ENCODE measurements at places on chromosomes 13 and 19.
A peak's percentile ranks its signal among the peaks of the same experiment; 100 is the strongest.

GRCh38 chr19:42156571-42156970 lies 24.3 kb upstream of the POU2F2 start:
- DNase-seq: no peak

GRCh38 chr19:39341129-39341718 lies 997 bp upstream of the SAMD4B start:
- no peak for DNase-seq

DNA sequence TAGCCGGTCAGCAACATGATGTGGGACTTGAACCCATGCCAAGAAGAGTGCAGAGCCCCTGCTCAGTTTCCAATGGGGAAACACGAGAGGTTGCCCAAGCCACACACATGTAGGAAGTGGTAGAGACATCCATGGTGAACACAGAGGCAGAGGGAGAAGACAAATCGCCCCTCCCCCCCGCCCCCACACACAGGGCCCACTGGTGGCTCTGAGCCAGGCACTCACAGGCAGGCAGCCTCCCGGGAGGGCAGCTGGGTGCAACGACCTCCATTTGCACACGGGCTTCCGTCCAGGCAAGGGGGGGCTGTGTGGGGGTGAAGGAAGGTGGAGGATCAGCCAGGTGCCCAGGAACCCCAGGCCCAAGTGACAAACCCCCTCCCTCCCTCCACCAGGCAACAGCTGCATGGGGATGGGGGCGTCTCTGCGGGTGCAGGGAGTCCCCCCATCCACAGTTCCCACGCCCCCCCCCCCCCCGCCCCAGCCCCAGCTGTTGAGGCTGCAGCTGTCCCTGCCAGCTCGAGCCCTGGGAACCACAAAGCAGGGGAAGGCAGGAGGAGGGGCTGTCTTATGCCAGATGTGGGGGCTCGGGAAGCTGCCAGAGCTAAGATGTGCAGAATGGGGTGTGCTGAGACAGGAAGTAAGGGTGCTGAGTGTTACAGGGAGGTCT lies 3.4 kb downstream of the NOTCH3 start:
- DNase-seq: no peak

- DNase-seq: no peak
Observed at GRCh38 chr13:40432018-40432978, 234.1 kb downstream of the FOXO1 start.

GRCh38 chr19:43697295-43697694 lies 18.6 kb upstream of the IRGC start:
- DNase-seq: no peak

DNA sequence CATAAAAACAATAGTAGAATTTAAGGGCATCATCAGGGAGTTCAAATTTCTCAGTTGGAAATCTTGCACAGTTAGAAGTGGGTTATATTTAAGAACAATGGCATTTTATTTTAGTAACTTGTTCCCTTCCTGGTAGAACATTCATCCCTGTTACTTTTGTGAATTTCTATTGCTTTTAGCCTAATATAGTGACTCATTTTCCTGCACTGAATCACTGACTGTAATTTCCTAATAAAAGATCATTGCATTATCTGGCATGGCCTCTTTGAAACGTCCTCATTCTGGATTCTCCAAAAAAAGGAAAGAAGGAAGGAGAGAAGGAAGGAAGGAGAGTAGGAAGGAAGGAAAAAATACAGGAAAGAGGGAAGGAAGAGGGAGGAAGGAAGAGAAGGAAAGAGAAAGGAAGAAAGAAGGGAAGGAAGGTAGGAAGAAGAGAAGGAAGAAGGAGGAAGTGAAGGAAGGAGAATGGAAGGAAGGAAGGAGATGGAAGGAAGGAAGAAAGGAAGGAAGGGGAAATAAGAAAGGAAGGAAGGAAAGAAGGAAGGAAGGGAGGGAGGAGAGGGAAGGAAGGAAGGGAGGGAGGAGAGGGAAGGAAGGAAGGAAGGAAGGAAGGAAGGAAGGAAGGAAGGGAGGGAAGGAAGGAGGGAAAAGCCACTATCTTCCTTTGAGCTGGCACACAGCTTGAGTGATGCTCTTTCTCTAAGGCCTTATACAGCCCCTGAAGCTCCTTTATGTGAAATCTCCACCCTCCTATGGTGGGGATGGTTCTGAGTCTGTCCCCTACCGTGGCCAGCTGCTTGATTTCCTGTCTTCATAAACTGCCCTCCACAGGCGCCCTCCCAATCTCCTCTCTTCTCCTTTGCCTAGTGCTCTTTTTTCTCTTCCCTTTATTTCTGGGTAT lies 29.8 kb upstream of the TM9SF2 start:
- DNase-seq: no peak

- no peak for DNase-seq
Observed at GRCh38 chr19:41206456-41206855, 12.6 kb upstream of the AXL start.

- DNase-seq: no peak
Observed at GRCh38 chr13:90420683-90421082, 926.8 kb upstream of the MIR17HG start.

DNA sequence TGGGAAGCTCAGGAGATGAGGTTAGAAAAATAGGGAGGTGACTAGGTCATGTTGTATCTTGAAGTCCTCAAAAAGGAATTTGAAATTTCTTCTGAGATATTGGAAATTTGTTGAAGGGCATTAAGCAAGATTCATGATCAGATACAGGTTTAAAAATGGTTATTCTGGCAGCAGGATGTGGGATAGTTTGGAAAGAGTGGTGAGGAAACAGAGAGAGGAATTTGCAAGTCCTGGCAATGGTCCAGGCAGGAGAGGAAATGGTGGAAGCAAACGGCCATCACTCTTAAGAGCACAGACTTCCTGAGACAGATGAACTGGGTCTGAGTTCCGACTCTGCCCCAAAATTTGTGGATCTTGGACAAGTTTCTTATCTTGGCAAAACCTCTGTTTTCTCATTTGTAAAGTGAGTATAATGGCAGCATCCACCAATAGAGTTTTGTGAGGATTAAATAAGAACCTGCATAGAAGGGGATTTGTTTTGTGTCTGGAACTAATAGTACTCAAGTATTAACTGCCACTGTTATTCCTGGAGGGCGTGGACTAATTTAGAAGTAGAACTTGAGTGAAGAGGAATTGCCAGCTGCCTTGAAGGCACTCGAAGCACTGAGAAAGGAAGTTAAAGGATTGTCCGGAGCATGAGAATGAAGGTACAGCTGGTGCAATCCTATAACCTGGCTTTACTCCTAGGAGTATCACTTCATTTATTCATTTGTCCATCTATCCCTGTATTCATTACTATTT lies 99.6 kb downstream of the CCNA1 start:
- no peak for DNase-seq

DNA sequence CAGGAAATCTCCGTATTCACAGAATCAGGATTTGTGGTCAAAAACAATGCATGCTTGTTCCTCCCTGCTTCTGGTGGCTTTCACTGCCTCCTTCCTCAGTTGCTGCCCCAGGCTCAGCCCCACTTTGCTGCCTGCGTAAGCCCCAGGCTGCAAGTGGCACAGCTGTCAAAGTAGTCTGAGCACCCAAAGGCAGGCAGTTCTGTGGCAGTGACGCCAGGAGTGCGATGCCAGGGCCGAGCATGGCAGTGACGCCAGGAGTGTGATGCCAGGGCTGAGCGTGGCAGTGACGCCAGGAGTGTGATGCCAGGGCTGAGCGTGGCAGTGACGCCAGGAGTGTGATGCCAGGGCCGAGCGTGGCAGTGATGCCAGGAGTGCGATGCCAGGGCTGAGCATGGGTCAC lies 77.3 kb upstream of the GPR183 start:
- no peak for DNase-seq

DNA sequence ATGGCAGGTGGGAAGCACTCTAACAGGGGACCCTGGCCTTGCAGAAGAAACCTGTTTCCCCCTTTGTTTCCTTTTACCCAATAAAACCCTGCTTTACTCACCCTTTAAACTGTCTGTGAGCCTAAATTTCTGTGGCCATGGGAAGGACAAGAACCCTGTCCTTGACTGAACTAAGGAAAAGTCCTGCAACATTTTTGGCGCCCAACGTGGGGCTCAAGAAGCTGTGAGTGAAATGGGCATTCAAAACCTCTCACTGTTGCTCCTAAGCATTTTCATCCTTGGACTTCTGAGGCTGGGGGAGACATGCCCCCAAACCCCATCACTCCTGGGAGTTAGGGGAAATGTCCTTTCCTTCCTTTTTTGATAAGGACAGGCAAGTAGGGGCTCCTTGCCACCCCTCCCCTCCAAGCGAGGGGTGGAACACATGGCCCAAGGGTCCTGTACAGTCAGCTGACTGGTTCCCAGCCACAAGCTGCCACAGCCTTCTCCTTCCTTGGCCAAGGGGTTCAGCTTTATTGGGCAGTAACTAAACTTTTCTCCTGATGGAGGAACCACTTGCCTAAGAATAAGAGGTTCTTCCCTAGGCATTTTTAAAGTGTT lies 381.6 kb downstream of the KLF5 start:
- no peak for DNase-seq

GRCh38 chr13:29844441-29844840 lies 6.0 kb downstream of the UBL3 start:
- DNase-seq: no peak

DNA sequence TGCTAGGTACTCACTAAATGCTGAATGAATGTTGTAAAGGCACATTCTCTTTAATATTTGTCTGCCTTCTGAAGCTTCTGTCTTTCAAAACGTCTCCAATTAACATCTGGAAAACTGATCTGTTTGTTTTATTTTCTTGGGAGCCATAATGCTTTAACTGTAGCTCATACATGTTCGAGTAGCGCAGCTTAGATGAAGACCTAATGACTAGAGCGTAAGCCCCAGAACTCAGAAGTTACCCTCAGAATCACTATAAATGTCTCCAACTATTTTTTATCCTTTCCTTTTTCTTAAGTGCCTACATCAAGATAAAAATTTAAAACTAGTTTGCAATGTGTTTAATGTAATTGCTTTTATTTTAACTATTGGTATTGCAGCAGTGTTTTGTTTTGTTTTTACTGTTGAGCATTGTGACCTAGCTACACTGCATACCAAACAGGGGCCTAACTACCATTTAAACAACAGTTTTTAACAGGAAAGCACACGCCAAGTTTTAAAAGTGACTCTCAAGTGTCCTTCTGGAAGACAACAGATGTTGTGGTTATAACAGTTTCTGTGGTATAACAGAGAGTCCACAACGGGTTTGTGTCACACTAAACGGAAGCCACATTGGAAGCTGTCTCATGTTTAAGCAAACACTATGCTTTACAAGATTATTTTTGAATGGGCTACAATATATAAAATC lies 42.0 kb downstream of the MRPL57 start:
- DNase-seq: no peak

- DNase-seq: peak; percentile 96
Observed at GRCh38 chr13:78841358-78841963, 182.5 kb upstream of the OBI1 start.

DNA sequence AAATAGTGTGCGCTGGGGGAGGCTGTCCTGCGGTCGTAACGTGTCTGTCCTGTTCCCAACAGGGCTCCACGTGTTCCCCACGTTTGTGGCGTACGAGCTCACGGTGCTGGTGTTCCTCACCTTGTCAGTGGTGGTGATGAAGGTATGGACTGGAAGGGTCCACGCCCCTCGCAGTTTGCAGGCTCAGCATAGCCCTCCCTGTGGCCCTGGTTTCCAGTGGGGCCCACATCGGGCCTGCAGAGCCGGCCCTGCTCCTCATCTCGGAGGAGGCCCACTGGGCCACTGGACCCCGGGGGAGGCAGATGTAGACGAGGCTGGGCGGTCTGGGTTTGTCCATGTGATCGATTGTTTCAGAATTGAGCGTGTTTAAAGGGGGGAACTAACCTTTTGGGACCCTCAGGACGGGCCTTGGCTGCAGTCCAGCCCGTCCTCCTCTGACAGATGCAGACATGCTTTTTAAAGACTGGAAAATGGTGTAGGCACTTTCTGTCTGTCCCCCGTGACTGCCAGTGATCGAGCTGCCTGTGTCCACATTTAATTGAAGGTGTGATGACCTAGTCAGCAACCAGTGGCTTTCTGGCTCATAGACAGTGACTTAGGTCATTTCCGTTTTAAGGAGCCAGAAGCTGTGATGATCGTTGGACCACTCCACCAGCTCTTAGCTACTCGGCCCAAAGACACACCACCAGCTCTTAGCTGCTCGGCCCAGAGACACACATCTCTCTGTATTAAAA lies 37.1 kb upstream of the TFDP1 start:
- DNase-seq: no peak

- DNase-seq: no peak
Observed at GRCh38 chr19:8046569-8047165, 5.9 kb upstream of the CCL25 start.

GRCh38 chr13:42751693-42752092 lies 29.7 kb upstream of the FAM216B start:
- DNase-seq: no peak

DNA sequence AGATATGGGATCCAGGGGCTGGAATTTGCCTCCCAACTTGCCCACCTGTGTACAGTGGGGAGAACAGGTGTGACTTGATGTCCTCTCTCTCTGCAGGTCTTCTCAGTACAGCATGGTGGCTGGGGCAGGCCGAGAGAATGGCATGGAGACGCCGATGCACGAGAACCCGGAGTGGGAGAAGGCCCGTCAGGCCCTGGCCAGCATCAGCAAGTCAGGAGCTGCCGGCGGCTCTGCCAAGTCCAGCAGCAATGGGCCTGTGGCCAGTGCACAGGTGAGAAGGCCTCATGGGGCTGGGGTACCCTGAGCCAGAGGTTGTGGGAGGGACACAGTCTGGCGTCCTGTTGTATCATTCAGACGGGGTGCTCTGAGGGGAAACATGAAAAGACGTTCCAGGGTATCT lies 3.0 kb downstream of the LENG8 start:
- no peak for DNase-seq

GRCh38 chr13:97223711-97224541 lies 1.8 kb downstream of the MBNL2 start:
- no peak for DNase-seq

- no peak for DNase-seq
Observed at GRCh38 chr13:30240608-30241007, 66.7 kb downstream of the KATNAL1 start.

DNA sequence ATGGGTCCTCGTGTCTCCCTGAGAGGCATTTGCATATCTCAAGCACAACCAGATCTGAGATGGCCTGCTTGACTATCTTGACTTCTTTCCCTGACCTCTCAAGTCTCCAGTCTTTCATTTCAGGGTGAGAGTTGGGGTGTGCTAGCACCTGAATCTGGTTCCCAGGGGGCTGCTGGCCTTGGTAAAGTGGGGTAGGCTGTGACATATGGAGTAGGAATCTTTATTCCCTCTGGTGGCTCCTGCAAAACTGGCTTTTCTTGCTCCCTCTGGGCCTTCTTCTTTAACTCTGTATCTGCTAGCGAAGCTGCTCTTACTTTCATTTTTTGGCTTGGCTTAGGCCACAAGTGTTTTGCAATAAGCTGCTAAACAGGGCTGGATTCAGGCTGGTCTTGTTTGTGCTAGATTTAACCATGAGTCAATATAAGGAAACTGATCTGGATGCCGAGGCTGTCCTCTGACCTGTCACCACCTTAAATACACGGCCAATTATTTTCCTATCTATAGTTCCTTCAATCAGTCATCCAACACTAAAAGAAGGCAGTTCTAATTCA lies 42.3 kb downstream of the ZNF493 start:
- DNase-seq: no peak

- DNase-seq: no peak
Observed at GRCh38 chr13:101433895-101434294, 17.6 kb upstream of the NALCN start.
